Liver (tissue), 10 donors: ENCODE measurements at places on chromosomes 1 and 21. TPM values are rescaled to one million over a fixed set of nuclear protein-coding genes. Genes with fewer than 3 reads are reported as not detected.
A peak's percentile ranks its signal among the peaks of the same experiment; 100 is the strongest.

- no peak for DNase-seq
Measured at GRCh38 chr1:225915538-225915991, 8.5 kb downstream of the PYCR2 start.

DNA sequence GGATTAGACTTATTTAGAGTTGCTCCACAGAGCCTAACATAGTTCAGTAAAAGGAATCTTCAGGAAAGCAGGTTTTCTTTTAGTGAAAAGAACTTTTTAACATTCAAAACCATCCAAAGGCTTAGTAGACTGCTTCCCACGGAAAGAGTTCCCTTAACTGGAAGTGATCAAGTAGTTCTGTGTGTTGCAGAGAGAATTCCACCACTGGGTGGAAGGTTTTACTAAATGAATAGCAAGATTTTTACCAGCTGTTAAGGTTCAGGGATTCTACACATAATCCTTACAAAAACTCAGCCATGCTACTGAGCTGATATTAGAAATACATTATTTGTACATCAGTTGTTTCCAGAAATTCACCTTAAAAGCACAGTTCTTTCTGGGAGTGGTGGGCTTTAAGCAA, 119.7 kb downstream of the GDAP2 start:
- no peak for DNase-seq

DNA sequence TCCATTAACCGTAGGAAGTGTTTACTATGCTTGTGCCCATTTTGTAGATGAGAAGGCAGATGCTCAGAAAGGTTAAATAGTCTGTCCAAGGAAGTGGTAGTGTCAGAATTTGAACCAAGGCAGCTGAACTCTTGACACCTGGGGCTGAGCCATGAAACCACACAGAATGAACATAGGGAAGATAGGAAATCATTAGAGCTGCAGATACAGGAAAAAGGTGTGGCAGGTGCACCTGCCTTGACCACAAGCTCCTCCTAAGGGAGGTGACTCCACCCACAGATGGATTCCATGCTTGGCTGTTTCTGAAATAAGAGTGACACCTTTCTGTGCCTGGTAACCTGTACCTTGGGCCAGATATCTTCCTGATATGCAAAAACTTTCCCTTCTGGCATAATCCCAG, 69.9 kb upstream of the IGSF21 start:
- DNase-seq = no peak

Gene C1QA
- total RNA-seq = 113 TPM

- DNase-seq = no peak
Measured at GRCh38 chr1:106173101-106173500, 883.4 kb upstream of the PRMT6 start.

DNA sequence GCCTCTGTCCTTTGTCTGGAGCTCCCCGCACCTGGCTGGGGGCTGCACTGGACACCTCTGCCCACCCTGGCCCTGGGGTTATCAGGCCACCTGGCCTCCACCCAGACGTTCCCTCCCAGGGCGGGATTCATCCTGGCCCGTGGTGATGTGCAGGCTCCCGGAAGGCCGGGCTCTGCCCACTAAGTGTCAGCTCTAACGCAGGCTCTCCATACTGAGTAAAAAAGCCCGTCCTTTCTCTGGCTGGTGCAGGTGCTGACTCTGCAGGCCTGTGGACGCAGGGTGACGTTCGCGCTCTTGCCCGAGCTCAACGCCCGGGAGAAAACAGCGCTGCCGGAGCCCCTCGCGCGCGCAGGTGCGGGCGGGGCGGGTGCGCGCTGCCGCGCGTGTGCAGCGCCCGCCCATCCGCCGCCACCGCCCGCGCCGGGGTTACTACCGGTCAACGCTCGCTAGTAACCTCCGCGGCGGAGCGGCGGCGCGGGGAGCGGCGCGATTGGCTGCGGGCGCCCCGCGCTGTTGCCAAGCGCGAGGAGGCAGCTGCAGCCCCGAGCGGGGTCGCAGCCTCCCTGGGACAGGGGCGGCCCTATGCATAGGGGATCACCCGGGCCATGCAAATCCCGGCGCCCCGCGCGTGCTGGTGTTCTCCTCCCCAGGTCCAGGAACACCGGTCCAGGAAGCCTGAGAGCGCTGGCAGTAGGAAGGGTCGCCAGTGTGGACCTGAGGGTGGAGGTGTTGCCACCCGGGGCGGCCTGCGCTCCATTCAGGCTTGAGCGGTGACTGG, 15.7 kb downstream of the ABCG1 start:
- peak; percentile 75 for DNase-seq

Gene RGS21
- not detected for total RNA-seq

DNA sequence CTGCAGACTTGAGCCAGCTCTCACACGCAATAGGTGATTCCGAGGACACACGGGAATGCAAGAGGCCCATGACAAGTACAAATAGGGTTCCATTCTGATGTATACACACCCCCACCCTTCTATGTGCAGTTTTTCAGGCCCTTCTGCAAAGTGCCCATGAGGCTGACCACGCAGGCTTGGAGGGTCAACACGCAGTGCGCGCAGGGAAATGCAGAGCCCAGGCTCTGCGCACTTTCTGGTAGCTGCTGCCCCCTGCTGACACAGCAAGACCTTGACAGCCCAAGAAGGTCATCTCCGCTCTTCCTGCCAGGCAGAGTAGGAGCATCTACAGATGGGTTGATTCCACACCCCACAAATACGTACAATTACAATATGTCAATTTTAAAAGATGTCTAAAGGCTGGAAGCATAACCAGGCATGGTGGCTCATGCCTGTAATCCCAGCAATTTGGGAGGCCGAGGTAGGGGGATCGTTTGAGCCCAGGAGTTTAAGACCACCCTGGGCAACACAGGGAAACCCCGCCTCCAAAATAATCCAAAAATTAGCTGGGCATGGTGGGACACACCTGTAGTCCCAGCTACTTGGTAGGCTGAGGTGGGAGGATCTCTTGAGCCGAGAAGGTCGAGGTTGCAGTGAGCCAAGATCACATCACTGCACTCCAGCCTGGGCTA, 18.5 kb downstream of the SH3BP5L start:
- DNase-seq = peak; percentile 73

- DNase-seq = peak; percentile 74
Measured at GRCh38 chr1:29120947-29121485, 2.7 kb downstream of the TMEM200B start.

DNA sequence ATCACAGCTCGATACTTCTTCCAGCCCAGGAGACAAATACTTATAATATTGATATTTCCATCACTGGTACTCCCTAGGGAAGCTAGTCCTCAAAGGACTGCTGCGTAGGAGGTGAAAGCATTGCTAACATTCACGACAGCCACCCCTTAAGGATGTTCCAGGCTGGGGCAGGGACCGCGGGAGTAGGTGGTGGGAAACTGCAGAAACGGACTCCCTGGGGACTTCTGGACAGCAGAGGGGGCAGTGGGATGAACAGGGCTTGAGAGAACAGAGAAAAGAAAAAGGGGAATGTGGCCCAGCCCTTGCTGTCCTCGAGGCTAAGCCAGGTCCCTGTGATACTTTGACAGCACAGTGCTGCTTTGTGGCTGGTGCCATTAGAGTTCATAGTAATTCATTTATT, 108.0 kb downstream of the HMGB4 start:
- no peak for DNase-seq

DNA sequence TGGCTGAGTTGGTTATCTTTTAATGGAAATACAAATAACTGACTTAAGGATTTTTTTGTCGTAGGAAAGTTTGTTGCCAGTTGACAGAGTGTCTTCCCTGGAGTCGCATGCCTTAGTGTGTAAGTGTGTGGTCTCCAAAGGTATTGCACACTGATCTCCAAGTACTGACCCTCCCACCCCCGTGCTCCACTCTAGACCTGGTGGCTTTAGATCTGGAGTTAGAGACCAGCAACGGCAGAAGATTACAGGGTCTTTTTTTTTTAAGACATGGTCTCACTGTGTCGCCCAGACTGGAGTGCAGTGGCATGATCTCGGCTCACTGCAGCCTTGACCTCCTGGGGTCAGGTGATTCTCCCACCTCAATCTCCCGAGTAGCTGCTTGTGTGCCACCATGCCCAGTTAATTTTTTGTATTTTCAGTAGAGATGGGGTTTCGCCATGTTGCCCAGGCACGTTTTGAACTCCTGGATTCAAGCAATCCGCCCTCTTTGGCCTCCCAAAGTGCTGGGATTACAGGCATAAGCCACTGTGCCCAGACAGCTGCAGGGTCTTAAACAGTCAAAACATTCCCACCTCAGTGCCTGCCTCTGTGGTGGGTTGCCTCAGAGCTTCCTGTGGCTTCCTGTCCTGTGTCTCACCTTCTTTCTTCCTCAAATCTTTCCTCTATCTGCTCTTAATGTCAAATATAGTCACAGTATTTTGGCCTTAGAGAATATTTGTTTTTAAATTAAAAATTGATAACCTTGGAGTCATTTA, 6.9 kb downstream of the TRAPPC10 start:
- peak; percentile 24 for DNase-seq

DNA sequence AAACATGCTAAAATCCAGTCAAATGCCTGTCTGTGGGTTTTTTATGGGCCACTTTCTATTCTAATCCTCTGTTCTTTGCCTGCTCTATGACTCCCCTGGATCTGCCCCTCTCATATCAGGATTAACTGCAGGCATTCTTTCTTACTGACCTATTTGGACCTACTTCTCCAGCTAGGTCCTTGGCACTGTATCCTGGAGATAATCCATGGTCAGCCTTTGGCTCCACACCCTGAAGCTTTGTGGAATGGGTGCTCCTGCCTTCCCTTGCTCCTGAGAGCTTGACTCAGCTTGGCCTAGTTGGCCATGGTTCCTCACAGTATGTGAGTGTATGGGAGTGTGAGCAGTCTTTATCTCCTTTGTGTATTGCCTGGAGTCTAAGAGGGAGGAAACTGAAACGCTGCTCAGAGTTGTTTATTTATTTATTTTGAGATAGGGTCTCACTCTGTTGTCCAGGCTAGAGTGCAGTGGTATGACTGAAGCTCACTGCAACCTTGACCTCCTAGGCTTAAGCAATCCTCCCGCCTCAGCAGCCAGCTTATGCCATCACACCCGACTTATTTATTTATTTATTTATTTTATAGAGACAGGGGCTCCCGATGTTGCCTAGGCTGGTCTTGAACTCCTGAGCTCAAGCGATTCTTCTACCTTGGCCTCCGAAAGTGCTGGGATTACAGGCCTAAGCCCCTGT, 28.7 kb upstream of the CDC14A start:
- no peak for DNase-seq

GRCh38 chr1:150409504-150410362, 45.8 kb downstream of the RPRD2 start:
- DNase-seq = no peak

- DNase-seq = no peak
Measured at GRCh38 chr1:15080328-15081007, 73.1 kb upstream of the TMEM51 start.

DNA sequence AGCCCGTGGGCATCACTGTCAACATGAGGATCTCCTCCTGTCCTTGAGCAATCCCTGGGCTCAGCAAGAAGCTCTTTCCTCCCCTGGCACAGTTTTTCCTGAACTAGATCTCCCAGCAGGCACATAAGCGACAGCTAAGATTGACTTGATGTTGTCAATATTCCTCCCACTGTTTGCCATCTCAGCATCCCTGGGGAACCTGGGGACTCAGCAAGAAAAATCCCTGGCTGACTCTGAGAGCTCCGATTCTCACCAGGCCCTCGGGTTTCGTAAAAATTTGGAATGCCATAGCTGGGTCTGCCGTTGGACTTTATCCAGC, 687.2 kb downstream of the MATN1 start:
- DNase-seq = peak; percentile 2

- DNase-seq = no peak
Measured at GRCh38 chr1:208559597-208560329, 315.6 kb upstream of the PLXNA2 start.

DNA sequence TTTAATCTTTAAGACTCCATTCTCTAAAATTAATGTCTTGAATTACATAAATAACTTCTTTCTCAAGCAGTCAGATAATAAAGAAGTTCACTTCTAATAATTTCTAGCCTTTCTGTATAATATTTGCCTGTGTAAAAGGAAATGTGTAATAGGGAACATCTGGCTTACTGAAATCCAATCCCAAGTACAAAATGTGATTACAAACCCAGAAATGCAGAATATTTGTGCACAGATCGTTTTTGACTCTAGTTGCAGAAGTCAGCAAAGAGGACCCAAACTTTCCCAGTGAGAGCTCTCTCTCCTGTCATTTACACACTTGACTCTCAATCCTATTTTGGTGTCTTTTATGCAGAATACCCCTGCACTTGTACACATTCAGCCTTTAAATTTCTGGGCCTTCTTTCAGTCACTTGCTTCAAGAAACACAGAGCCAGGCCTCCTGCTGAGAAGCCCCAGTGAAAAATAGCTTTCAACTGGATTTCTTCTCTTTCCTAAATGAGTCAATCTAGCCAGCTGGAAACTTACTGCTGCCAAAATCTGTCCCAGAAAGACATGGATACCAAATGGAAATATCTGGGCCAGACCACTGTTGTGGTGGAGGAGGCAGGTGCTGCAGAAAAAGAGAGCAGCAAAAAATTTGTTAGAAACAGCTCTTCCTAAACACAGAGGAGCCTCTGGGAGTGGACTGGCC, 68.5 kb upstream of the ADAM30 start:
- no peak for DNase-seq

DNA sequence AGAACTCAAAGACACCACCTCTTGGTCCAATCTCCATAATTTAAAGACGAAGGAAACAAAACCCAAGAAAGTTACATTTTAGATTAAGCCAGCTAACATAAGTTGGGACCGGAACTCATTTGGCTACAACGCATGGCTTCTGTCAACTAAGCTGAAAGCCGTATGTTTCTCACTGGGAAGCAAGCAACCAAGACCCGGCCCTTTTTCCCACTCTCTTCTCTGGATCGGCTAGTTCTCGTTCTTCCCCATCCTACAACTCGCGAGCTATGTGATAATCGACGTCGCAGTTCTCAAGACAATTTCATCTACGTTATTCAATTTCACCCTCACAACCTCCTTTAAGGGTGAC, 601 bp downstream of the CCT8 start:
- DNase-seq = no peak

Gene REN
- 0.05 TPM for total RNA-seq
